Ascending aorta (tissue), 2 donors: ENCODE measurements at places on chromosomes 4 and X.

DNA sequence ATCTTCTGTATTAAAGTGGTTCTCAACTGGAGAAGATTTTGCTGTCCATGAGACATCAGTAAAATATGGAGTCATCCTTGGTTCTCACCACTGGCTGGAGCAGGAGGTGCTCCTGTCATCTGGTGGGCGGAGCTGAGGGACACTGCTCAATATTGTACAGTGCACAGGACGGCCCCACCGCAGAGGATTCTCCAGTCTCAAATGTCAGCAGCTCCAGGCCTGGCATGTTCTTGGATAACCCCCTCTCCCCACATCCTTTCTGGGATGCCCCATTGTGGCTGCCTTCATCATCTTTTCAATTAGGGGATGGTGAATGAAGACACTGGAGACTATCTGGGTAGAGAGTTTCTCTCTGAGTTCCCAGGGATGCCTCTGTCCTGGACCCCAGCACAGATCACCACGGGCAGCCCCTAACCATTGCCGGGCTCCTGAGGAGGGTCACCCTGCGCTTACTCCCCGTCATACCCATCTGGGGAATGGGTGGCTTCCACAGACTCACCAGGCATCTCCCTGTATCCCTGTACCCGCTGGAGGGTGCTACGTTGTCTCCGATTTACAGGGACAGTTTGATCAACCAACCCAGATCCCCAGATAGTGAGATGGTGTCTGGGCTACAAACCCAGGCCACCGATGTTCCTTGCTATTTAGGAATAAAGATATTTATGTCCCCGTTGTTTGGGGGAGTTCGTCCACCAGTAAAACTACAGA, 21.9 kb upstream of the P2RY8 start:
- DNase-seq = no peak

- no peak for DNase-seq
Observed at GRCh38 chrX:69031971-69032391, 133.3 kb downstream of the PJA1 start.

DNA sequence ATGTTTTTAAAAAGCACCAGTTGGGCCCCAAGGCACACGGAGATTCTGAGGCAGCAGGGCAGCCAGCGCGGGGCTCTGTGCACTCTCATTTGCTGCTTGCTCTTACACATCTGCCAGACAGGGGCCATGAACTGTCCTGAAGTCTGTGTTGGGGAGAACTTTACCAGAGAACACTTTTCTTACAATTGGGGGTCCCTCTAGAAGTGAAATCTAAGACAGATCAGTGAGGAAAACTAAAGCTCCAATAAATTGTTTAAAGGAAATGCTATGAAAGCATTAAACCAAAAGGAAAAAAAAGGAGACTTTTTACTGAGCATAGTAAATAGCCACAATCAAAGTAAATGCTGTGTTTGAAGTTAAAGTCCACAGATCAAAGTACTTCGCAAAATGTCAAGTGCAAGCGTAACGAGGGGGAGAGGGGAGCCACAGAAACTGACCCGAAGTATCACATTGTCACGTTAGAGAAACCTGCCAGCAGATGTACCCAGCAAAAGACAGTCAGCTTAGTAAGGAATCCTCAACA, 37.8 kb downstream of the SORBS2 start:
- no peak for DNase-seq

DNA sequence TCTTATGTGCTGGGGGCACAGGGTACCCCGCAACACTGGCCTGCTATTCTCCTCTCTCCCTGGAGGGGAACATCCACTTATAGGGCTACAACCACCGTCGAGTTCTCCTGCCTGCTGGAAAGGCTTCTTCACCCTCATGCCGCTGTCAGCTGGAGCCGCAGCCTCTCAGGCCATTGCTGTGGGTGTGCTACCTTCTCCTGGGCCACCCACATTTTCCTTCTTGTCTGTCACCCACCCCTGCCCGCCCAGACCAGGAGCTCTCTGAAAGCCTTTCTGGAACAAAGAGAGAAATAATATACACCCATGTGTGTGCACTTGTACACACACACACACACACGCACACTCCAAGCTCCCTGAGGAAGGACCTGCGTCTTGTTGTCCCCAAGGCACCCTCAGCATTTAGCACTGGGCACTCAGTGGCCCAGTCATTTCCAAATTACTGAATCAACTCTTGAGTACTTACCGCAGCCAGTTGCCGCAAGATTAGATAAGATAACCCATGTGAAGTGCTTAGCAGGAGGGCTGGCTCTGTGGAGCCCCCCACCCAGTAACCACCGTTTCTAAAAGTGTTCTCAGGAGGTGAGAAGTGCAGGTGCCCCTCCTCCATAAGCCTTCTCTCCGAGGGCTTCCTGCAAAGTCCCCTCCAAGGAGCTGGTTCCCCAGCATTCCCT, 50.2 kb downstream of the CPZ start:
- DNase-seq = no peak

GRCh38 chrX:13396924-13397323, 77.1 kb upstream of the ATXN3L start:
- no peak for DNase-seq

DNA sequence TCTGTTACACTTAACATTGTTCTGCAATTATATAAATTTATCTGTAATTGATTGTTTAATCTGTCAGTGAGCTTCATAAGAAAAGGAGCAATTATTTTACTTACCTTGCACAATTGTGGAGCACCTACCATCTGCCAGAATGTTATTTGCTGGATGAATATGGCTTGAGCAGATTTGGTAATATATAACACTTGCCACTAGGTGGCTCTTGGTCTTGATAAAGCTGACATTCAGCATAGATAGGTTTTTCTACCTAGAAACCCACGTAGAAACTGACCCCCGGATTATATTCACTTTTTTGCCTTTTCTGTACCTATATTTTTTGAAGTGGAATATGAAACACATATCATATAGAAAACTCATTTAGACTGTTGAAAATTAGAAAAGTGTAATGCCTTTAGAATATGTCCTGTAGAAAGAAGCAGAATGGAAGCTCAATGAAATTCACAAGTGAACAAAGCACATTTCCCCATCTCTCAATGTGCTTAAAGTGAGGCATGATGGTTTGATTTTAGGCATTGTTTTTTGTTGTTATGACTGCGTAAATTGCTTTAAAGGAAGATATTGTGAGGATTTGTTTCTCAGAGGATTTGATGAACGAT, 9.5 kb downstream of the RBPJ start:
- no peak for DNase-seq

DNA sequence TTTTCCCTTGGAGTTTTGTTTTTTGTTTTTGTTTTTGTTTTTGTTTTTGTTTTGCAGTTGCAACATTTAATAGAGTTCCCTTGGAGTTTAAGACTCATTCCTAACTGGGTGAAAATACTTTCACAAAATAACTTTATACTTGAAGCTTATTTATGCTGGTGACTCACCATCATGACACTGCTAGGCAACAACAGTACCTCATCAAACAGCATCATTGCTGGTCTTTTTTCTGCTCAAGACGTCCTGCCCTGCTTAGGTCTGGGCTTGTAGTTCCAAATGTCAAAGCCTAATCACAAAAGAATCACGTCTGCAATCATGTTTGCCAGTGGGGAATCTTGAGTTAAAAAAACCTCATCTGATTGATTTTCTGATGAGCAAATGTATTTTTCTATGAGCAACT, 105.7 kb upstream of the PRPS2 start:
- DNase-seq = no peak

DNA sequence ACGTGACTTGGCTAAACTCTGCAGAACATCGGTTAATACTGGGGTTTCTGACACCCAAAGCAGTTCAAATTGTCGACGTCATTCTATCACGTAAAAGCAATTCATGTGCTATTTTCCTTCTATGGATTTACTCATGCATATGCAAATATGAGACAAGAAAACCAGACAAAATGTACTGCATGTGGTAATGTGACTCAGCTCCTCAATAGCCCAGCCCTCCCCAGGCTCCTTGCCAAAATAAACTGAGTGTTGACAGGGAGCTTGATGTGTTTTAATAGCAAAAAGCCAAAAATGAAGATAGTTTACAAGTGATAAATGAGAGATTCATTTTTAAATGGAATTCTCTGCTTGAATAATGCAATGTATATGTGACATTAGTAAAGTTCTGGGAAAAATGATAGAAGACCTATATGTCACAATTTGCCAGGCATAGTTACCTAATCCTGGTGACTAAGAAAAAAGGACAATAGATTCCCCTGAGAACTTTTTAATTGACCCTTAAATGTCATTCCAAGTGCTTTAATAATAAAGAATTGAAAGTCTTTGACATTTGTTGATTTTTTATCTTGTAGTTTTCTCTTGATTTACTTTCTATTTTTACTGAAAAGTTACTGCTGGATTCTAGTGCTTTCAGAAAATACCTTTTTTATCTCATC, 1700.6 kb upstream of the TENM3 start:
- DNase-seq = no peak

DNA sequence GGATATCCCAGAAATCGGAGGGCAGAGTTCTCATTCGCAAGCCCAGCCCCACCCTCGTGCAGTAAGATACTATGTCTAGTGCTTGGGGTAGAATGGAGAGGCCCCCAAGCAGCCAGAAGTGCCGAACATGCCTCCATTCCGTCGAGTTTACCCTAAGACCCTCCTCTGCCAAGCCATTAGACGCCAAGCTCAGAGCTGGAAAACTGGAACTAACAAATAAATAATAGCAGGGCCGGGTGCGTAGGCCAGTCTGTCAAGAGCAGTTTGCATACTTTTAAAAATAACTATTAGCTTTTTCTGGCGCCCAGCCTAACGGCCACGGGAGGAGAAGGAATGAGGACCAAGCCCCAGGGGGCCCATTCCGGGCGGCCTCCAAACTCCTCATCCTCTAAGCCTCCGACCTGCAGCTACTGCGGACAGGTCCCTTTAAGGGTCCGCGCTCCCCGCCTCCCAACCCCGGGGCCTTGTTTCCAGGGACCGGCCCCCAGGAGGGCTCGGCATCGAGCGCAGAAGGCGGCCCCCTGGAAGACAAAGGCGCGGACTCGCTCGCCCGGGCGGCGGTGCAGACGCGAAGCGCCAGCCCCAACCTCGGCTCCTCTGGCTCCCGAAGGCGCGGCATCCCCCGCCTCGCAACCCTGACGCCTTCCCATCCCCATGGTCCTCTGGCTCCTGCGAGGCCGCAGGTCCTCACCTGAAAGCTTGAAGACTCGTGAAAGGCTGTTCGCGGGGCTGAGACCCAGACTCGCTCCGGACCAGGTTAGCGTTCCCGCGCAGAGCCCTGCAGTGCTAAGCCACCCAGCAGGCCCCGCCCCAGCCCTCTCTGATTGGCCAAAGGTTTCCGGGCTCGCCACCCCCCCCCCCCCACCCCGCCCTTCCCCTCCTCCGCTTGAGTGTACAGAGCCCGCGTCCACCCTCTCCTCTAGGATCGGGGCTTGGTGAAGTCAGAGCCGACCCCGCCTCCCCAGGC, at the start of gene TMSB15A:
Gene TMSB15A (minus strand): TSS at position 765 of the 967 bp plus-strand sequence.
- DNase-seq = no peak

- no peak for DNase-seq
Observed at GRCh38 chr4:136749989-136750388, 782.3 kb downstream of the PCDH18 start.

DNA sequence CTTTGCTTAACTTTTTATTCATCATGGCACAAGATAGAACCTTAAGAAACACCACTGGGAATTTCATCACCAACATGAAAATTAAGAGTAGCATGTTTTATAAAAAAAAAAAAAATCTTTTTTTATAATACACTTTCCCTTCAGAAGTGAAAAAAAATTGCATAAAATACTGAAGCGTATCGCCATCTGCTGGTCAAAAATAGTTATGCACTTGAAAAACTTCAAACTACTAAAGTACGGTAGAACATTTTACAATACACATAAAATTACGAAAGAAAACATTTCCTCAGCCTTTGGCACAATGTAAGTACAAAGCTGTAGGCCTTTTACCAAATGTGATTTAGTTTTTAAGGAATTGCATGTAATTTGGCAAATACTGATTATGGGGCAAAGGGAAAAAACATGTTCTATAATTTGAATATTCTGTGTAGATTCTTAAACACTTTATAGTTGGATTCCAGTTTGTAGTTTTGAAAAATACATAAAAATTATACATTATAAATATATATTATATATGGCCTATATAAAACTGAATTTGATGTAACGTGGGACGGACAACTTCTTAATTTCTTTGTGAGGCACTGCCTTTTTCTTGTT, 26.5 kb downstream of the HCCS start:
- DNase-seq = no peak

DNA sequence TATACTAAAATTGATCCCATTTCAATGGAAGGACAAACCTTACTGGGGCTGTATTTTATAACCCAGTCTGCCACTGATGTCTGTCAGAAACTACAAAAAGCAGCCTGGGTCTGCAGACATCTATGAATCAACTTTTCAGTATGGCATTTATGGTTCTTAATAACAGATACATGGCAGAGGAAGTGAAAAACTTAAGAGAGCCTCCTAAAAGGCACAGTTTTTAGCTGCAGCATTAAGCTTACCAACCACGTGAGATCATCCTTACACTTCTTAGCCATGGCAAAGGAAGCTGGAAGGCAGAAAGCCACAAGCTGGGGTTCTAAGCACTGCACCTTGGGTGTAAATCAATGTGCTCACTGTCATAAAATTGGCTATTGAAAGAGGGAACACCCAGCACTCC, 16.6 kb upstream of the UGT2B17 start:
- no peak for DNase-seq

- DNase-seq = no peak
Observed at GRCh38 chr4:120881351-120881750, 41.2 kb downstream of the PRDM5 start.

DNA sequence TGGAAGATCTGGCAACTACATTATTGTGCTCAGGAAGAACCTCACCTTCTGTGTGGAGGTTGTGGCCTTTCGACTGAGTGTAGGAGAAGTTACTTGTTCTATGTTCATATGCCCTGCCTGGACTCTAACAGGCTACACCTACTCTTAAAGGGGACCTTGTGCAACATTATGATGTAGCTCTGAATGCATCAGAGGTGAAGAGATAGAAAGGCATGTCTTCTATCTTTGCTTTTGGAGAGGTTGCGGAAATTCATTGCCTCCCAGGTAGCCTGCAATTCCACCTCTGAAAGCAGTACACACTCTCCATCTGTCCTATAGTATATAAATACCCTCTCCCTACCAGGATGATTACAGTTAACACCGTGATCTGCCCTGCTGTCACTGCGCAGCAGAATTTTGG, 7.1 kb upstream of the SLAIN2 start:
- DNase-seq = no peak

- DNase-seq = no peak
Observed at GRCh38 chr4:113811359-113811758, 49.8 kb upstream of the CAMK2D start.

DNA sequence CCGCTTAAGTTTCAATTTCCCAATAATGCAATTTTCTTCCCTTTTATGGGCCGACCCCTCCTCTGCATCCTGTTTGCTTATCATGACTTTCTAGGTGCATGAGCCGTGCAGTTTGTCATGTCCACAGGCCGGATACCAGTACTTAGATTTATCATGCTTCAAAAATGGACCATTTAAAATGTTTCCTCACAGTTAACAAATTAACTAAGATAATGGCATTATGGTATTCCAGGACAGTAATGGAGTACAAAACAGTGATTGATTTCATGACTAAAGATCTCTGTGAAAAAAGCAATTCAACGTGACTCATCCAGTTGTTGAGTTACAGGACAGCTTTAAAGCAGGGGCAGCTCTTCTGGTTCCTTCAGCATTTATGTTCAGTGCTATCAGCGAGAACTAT, 23.0 kb downstream of the SNX25 start:
- DNase-seq = no peak
